ENCODE measurements at places on chromosomes 11 and 22.
A peak's percentile ranks its signal among the peaks of the same experiment; 100 is the strongest.

DNA sequence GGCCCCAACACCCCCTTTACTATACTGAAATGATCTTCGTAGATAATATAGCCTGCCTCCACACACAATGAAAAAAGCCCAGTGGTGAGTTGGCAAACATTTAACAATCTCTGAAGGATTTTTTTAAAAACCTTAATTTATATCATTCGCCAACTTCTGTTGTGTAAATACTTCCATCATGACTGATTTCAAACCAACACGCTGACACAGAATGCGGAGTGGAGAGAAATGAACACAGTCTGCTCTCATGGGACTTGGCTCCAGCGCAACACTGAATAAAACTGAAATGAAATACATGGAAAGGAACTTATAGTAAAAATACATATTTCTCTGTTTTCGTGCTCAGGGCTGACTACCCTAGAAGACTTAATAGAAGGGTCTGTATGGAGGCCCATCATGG is 61.3 kb upstream of the WNT11 start:
- DNase-seq: no peak

GRCh38 chr11:130872981-130873380 is 43.3 kb downstream of the SNX19 start:
- DNase-seq: no peak

DNA sequence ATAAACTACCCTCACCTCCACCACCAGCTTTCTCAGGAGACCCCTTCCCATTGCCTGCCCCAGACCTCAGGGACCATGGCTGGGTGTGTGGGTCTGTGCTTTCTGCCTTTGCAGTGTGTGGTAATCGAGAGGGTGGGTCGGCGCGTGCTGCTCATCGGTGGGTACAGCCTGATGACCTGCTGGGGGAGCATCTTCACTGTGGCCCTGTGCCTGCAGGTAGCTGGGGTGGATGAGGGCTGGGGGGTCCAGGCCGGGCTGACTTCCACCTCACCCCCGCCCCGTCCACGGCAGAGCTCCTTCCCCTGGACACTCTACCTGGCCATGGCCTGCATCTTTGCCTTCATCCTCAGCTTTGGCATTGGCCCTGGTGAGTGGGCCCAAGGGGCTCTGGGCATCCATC is 10.5 kb upstream of the MIF start:
- no peak for DNase-seq

DNA sequence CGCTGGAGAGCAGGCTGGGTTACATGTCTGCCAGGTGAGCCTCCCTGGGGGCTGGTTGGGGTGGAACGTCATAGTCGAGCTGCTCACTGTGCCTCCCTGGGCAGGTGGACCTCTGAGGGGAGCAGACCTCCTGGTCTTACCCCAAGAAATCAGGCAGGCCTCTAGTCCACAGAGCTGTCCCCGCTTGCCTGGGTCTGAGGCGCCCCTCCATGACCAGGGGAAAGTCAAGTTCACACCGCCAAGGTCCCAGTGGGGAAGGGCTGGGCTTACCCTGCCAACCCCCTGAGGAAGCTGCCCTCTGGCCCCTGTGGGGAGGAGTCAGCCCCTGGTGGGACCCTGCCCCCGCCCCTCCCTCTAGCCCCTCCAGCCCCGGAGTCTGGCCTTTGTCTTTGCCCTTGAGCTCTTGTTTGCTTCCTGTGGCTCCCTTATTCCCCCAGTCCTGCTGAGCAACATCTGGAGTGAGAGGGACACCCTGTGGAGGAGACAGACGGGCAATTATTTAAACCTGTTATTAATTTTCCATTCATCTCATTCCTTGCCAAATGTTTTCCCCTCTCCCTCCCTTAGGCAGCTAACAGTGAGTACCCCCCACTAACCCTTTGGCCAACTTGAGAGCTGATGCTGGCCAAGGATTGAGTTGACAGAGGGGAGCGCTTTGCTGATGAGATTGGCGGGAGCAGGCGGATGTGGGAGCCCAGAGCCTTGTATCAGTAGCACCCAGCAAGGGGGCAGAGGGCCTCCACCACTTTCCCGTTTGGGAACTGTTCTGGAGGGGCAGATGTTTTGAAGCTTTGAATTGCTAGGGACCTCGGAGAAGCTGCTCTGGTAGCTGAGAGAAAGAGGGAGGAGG is 83.4 kb downstream of the CEP164 start:
- DNase-seq: no peak

GRCh38 chr22:35589071-35589755 is 27.9 kb downstream of the MB start:
- DNase-seq: peak; percentile 47

DNA sequence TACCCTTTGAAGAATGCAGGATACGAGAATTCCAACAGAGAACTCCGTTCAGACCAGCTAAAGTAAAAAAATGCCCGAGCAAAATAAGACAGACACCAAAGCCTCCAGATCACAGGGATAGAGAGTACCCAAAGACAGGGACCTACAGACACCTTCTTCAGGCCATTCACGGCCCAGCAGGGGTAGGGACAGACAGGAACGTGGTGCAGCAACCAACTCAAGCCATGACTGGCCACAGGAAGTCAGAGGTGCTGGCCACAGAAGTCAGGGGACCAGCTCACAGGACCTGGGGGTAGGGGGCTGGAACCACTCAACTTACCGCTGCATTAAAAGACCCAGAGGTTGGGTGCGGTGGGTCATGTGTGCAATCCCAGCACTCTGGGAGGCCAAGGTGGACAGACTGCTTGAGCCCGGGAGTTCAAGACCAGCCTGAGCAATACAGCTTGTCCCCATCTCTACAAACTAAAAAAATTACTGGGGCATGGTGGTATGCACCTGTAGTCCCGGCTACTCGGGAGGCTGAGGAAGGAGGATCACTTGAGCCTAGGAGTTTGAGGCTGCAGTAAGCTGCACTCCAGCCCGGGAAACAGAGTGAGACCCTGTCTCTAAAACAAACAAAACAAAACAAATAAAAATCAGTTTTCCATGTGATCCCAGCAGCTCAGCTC is 39.9 kb upstream of the COMT start:
- DNase-seq: no peak

DNA sequence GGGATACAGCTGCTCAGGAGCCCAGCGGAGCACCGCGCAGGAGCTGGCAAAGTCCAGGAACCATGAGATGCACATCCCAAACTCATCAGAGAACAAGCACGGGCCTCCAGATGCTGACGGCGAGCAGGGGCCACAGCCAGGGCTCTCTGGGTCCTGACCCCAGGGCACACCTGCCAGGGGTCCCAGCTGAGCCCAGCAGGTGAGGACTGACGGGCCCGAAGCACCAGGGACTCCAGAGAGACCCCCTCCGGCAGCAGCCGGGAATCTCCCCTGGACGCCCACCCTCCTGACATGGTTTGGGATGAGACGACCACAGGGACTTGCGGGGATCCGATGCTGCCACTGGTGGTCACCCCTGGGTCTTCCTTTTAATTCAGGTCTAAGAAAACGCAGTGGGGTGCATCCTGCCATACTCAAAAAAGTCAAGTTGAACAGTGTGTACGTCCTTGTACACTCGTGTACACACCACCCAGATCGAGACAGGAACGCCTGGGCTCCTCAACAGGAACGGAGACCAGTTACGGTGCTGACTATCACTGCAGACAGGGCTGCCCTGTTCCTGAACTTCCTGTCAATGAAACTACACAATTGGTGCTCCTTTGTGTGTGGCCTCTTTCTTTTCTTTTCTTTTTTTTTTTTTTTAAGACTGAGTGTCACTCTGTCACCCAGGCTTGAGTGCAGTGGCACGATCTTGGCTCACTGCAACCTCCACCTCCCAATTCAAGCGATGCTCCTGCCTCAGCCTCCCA is 21.9 kb downstream of the TTLL8 start:
- no peak for DNase-seq

- DNase-seq: no peak
Observed at GRCh38 chr11:10522921-10523320, 18.1 kb downstream of the RNF141 start.

GRCh38 chr11:14626650-14627049 is 17.0 kb upstream of the PDE3B start:
- DNase-seq: no peak

GRCh38 chr22:22408731-22409696 is 99.5 kb downstream of the ZNF280B start:
- peak; percentile 68 for DNase-seq

DNA sequence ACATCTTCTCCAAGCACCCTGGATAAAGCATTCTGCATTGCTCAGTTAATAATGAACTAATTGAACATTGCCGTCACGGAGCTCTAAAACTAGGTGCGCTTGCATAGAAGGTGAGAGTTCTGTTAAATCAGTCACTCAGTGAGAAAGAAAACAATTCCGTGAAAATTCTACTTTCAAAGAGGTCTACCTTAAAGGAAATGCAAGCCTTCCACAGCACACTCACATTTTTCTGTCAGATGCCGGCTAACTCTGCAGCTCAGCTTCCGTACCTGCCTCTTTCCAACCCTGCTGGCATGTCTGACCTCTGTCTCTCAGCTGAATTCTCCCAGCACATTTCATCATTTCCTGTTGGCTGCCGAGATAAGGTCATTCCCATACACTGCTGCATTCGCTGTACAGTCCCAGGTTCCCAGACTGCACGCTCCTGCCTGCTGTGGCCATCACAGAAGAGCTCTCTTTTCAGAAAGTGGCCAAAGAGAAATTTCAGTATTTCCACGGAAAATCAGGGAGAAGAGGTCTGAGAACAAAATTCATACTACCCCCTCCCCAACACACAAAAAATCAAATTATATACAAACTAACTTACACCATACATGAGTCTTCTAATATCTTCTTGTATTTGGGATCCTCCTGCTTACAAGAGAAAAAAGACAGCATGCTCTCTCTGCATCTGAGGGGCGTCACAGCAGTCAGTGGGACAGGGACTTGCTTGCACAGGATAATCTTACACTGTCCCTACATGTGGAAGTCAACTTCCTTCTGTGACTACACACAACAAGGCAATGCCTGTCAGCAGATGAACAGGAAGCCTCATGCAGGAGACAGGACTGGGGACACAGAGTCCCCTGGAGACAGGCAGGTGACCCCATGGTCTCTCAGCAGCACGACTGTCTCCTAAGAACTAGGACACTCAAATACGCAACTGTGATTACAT is 55.1 kb downstream of the PACSIN2 start:
- peak; percentile 79 for DNase-seq

GRCh38 chr11:23143022-23143421 is 282.7 kb upstream of the CCDC179 start:
- no peak for DNase-seq

- no peak for DNase-seq
Observed at GRCh38 chr11:86933891-86934581, 21.2 kb downstream of the FZD4 start.

- DNase-seq: no peak
Observed at GRCh38 chr11:126063507-126063852, 814 bp upstream of the CDON start.

DNA sequence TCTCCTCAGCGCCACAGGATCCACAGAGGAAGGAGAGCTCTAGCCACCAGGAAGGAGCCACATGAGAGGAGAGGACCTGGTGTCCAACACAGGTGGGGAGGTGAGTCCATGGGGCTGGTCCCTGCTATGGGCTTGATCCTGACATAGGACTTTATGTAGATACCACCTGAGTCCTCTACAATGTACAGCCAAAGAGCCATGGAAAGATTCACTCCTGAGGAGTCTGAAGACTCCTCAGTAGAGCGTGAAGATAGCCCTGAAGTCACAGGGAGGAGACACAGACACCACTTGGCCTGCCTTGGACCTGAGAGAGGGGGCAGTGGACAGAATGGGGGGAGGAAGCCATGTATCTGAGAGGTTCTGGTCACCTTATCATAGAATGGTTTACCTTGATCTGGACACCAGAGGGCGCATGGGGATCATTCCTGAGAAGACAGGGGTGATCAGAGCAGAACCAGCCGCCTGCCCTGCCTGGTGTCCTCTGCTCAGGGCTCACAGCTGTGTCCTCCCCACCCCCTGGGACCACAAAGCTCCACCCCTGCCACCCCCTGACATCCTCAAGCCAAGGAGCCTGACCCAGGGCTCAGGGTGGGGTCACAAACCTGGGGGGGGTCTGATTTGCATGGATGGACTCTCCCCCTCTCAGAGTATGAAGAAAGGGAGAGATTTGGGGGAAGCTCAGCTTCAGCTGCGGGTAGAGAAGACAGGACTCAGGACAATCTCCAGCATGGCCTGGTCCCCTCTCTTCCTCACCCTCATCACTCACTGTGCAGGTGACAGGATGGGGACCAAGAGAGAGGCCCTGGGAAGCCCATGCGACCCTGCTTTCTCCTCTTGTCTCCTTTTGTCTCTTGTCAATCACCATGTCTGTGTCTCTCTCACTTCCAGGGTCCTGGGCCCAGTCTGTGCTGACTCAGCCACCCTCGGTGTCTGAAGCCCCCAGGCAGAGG is 77.0 kb downstream of the ZNF280B start:
- DNase-seq: peak; percentile 87

- no peak for DNase-seq
Observed at GRCh38 chr11:134802598-134802997, 390.6 kb upstream of the B3GAT1 start.

- no peak for DNase-seq
Observed at GRCh38 chr11:36510594-36510942, 496 bp upstream of the TRAF6 start.

DNA sequence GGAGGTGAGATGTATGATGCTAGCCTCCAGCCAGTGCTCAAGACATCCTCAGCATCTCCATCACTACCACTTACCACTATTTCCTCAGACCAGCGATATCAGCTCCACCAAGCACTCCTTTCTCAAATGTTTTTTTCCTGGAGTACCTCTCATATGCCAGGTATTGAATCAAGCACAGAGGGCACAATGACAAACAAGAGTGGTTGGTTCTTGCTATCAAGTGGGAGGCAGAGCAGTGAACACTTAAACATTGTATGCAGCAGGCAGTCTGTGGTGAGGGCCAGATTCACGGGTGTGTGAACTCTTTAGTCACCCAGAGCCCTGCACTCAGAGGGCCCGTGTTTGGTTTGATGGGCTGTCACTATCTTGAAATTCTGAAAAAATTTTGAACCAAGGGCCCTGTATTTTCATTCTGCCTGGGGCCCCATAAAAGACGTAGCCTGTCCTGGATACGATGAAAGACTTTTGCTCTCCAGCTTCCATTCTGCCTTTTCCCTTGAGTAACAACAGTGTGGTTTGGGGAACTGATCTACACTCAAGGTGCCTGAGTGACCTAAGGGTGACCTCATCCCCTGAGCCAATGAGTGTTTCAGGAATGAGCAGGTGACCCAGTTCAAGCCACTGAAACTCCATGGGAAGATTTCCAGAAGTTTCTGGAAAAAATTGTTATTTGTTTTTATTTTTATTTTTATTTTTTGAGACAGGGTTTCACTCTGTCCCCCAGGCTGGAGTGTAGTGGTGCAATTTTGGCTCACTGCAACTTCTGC is 348.4 kb upstream of the NARS2 start:
- no peak for DNase-seq

DNA sequence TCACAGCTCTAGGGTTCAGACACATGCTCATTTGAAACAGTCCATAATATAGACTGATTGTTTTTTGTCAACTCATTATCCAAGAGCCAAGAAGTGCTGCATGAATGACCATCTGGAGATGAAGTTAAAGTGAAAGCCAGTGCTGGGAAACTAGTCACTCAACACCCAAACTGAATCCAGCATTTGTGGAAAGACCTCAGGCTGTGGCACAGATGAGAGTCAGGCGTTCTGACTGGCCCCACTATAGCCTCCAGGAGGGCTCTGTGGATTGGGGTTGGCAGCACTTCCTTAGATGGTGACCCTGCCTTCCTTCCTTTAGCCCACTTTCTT is 2.1 kb downstream of the FEZ1 start:
- no peak for DNase-seq

- no peak for DNase-seq
Observed at GRCh38 chr11:27418356-27418755, 54.2 kb downstream of the LGR4 start.

Measured in hematopoietic multipotent progenitor cell treated with erythropoietin and hydrocortisone succinate and interleukin-3 and kit ligand, for 6 days (in vitro differentiated cells).